ENCODE measurements at places on chromosomes 7 and 10.

GRCh38 chr10:92757066-92757710 lies 67.4 kb downstream of the HHEX start:
- DNase-seq, result no peak

- DNase-seq, result peak; percentile 73
These were observed 5.2 kb downstream of the ADCY1 start for GRCh38 chr7:45579391-45579801.

- peak; percentile 54 for DNase-seq
These were observed 9.4 kb upstream of the MNX1 start for GRCh38 chr7:157019718-157020451.

- no peak for DNase-seq
These were observed 19.1 kb downstream of the ADAM12 start for GRCh38 chr10:126369125-126369710.

Measured in retina (tissue), 1 donor.